ENCODE measurements at places on chromosomes 2 and 18.

DNA sequence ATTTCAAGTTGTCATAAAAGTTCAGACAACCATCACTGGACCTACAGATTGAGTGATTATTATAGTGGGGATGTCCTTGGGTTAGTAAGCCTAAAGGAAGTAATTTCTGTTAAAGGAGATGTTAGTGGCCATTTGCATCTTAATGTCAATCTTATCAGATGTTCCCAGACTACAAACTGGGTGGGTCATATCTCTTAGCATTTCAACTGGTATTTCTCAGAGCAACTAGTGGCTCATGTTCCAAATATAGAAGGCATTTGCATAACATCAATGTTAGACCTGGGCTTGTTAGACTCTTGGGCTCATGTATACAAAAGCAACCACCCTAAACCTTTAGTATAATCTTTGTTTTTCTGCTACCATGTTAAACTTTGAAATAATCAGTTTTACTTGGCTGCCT, 17.9 kb downstream of the PLEKHA3 start:
- no peak for DNase-seq

- peak; percentile 85 for DNase-seq
These were observed at the start of gene TAF4B for GRCh38 chr18:26226229-26227050. TAF4B (plus strand) TSS chr18:26226445; CDS start chr18:26226934, 489 bp downstream.

DNA sequence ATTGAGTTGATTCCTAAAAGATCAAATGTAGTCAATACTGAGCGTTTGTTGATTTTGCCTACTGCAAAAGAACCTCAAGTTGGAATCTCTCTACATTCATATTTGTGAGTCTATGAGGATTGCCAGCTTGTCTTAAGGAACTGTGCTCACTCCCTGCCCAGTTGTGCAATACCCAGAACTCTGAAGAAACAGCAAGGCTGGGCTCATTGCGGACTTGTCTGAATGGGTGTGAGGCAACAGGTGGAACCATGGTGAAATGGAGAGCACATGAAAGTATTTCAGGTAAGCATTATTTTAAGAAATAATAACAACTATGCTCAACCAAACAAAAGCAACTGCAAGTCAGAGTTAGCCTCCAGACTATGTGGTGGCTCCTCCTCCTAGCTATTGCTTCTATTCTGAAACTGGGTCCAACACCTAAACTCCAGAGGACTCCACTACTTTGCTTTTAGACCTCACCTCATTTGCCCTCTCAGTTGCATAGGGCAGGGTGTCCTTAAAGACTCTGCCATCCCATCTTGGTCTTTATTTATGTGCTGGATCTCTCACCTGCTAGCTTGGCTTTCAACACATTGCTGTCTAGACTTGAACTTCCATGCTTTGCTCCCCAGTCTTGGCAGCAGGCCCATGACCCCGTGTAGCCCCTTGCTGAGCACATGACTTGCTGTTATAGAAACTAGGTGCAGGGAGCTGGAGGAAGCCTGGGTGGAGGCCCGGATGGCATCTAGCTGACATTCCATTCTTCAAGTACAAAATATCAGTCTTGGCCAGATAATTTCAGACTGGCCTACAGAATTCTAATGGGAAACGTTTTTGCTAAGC, 94.8 kb upstream of the ARL5A start:
- DNase-seq = no peak

GRCh38 chr2:171509945-171510731, 12.1 kb upstream of the CYBRD1 start:
- no peak for DNase-seq

DNA sequence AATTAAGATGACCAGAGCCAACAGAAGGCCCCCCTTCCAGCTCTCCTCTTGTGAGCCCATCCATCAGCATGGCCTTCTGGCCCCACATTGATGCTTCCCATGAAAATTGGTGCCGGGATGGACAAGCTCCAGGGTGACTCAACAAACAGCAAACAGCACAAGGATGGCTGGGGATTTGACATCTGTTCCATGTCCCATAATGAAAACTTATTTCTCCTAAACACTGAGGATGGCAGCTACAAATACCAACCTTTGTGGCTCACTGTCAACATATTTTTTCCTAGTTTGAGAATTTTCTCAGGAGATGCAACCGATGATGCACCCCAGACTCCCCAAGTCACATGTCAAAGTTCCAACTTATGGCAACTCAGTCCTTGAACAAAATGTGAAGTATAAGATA, 169.6 kb upstream of the SIX2 start:
- no peak for DNase-seq

GRCh38 chr2:240791821-240792628, 28.0 kb downstream of the KIF1A start:
- DNase-seq = no peak

- peak; percentile 36 for DNase-seq
These were observed 63.2 kb downstream of the GNAL start for GRCh38 chr18:11752116-11752911.

DNA sequence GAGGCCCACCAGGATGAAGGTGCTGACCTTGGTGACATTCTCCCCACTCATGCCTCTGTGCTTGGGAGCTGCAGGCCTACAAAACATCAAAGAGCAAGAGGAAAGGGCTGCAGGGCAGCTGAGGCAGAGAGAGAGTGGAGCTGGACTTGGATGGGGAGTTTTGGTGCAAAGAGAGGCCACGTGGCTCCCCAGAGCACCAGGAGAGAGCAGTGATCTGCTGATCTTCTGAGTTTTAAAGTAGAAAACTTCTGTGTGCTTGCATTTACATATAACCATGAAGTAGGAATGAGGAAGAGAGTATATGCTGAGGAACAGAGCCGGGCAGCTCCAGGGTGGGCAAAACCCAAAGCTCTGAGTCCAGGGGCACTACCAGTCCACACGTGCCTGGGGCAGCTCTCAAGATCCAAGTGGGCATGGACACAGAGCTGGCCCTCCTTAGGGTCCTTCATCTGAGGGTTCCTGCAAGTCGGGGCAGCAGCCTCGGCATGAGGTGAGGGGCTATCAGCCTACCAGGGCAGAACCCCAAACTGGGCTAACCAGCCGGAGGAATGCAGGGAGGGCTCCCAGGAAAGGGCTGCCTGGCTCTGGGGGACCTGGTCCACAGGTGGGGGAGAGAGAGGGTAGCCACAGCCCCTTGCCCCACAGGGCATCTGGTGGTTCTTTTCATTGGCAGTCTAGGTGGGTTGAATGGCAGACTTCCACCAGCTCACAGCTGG, at the start of gene OR6B2:
OR6B2 (minus strand) TSS at position 51 of the 716 bp plus-strand sequence; CDS start at position 51, 0 bp downstream.
- DNase-seq = no peak

GRCh38 chr2:216730871-216731270, 35.5 kb upstream of the IGFBP5 start:
- DNase-seq = no peak

GRCh38 chr18:56568986-56569385, 69.4 kb downstream of the TXNL1 start:
- DNase-seq = no peak

DNA sequence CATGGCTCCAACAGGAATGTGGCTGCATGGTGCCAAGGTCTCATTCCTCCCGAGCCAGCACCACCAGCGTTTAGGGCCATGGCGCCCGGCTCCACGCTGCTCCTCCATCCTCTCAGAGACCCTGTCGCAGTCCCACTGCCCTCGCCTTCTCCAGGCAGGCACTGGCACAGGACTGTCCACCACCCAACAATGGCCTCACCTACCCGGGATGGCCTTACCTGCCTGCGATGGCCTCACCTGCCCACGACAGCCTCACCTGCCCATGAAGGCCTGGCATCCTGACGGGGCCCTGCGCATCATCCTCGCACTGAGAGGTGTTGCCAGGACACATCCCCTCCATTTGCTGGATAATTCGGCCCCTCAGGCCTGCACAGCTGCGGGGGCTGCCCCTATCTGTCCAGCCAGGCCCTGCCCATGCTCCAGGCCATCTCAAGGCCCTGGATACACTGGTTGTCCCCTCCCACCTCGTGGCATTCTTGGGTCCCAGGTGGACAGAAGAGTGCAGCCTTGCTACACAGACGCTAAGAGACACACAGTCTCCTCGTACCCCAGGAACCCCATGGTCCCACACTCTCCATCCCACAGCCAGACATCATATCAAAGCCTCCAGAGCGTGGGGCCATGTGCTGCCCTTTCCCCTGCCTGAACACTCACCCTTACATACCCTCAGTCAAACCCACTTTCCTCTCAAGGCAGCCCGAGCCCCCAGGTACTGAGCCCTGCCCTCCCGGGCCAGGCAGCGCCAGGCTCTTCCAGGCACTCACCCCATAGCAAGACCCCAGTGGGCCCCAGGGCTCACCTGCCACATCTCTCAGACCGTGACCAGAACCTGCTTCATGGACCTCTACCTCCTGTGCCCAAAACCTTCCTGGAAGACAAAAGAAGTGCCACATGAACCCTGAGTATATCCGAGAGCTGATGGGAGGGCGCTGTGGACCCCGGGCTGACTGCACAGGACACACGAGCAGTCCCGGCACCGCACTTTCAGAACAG, 268.6 kb downstream of the EIPR1 start:
- DNase-seq = no peak

GRCh38 chr2:239581352-239581901, 180.6 kb upstream of the HDAC4 start:
- no peak for DNase-seq

DNA sequence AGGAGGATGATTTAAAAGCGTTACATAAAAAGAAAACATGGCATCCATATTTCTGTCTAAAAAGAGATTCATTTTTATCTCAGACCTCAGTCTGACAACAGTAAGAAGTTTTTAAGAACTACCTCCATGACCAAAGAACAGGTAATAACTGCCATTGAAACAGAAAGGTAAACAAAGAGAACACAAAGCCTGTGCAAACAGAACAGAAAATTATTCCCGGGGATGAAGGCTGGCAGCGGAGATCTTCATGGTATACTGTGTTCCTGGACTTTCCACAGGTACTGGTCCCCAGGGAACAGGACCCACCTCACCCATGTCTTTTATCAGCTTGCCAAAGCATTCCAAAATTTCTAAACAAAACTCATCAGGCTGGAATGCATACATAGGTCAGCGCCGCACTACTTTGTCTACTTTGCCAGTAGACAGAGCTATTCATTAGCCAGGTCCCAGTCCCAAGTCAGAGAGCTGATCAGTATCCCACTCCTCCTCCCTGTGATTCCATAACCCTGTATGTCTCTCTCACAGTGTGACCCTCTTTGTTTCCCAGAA, 277.3 kb downstream of the MBD2 start:
- DNase-seq = no peak

GRCh38 chr18:65326805-65327204, 424.0 kb upstream of the CDH7 start:
- DNase-seq = no peak

DNA sequence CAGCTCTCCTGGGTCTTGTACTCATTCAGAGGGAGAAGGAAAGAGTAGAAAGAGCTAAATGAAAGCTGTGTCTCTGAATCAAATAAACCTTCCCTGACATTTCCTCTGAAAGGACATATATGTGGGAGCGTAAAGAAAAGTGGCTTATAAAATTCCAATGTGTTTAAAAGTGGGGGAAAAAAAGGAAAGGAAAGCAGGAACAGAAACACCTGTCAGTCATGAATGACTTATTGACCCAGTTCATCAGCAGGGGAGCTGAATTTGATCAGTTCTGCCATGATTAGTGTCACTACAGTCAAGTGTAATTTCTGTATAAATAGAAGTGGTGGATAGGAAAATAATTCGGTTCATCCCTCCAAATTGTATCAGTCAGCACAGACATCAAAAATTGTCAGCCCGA, 382.5 kb downstream of the ERBB4 start:
- DNase-seq = no peak

DNA sequence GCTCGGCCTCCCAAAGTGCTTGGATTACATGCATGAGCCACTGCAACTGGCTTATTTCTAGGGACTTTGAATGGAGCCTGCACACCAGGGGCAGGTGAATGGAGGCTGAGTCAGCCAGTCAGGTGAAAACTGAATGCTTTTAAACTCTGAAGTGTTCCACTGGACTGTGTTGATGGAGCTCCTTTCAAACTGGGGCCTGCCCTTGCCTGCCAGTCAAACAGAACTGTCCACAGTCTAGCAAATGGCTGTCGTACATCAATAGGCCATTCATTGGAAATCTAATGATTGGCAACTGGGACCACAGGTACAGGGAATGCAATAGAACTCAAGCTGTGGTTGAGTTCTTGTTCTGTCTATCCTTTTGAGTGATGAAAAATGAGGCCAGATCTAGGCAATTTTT, 966 bp upstream of the NOSTRIN start:
- DNase-seq = peak; percentile 14

All from DMS79 treated with DMSO at 0.1 percent for 48 hours (cell line).